ENCODE measurements at places on chromosomes 6 and 20.

GRCh38 chr6:17042422-17043147, 59.3 kb upstream of the STMND1 start:
- no peak for DNase-seq

DNA sequence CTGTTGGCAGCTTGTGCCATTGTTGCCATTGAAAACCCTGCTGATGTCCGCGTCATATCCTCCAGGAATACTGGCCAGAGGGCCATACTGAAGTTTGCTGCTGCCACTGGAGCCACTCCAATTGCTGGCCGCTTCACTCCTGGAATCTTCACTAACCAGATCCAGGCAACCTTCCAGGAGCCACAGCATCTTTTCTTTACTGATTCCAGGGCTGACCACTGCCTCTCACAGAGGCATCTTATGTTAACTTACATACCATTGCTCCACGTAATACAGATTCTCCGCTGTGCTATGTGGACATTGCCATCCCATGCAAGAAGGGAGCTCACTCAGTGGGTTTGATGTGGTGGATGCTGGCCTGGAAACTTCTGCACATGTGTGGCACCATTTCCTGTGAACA, 221.8 kb upstream of the FAM83B start:
- no peak for DNase-seq

- DNase-seq: no peak
These were observed 90.6 kb downstream of the ERMARD start for GRCh38 chr6:169841907-169842606.

GRCh38 chr20:37697314-37697713, 3.5 kb downstream of the CTNNBL1 start:
- no peak for DNase-seq

DNA sequence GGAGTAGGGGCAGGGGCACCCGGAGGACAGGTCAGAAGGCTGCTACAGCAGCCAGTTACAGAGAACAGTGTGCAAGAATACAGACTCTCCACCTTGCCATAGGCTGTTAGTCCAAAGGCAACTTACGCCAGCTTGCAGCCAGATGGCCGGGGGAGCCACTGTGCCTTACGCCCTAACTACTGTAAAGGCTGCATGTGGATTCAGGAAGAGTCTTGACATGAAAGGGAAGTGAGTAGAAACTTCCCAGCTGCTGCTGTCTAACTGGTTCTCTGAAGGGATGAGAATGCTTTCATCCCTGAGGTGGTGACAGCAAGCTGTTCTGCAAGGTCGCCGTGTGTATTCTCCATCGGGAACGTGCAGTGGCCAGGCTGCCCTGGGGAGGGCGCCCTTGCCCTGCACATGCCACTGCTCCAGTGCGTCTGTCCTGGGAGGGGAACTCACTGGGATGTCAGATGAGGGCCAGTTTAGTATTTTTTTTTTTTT, 46.1 kb downstream of the LYRM4 start:
- DNase-seq: no peak

DNA sequence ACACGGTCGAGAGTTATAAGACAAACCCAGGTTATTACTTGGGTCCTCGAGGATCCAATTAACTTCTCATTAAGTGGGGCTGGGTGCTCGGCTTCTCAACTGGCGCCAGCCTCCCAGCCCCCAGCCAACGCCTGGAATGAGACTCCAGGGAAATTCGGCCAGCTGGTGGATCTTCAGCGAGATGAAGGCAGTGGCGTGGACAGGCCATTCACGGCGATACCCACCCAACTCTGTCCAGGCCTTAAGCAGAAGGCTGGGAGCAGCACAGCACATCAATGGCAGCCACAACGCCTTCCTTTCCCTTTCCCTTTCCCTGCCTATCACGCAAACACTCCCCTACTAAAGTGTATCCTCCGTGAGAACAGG, 868 bp downstream of the METTL24 start:
- no peak for DNase-seq

DNA sequence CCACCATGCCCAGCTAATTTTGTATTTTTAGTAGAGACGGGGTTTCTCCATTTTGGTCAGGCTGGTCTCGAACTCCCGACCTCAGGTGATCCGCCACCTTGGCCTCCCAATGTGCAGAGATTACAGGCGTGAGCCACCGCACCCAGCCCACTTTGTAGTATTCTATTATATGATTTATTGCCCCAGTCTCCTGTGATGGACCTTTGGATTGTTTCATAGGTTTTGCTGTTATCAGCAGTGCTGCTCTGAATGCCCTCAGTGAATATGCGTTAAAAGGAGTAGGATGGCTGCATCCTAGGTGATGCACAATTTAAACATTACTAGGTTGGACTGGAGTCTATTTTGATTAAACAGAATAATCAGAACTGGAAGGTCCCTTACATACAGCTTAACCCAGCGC, 10.3 kb downstream of the ID1 start:
- no peak for DNase-seq

DNA sequence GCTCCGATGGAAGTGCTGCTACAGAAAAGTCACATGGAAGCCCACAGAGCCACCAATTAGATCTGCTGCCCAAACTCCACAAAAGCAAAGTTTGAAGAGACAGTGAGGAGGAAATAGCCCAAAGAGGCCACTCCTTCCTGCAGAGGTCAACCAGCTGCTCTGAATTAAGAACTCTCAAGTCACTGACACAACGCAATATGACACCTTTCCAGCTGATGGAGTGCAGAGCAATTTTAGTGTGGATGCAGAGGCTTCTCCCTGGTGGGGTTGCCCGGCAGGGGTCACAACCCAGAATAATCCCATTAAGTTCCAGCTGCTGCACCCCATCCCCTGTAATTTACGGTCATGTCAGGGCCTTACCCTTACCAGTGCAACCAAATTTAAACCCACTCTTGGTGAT, 361.9 kb upstream of the JARID2 start:
- no peak for DNase-seq
